ENCODE measurements at places on chromosomes 5 and 9.
A peak's percentile ranks its signal among the peaks of the same experiment; 100 is the strongest.

DNA sequence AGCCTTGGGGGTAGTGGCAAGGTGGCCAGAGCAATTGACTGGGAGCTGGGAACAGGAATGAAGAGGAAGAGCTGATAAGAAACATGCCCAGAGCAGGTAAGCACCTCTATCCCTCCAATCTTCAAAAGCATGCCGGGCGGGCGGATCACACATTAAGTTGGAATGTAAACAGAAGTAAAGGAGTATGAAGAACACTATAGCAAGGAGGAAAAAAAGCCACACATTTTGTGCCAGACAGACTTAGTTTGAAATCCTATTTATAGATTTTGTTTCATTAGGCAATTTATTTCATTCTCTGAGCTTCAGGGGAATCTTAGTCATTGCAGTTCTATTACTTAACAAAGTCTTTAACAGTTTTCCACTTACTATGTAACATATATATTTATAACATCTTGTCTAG lies 173.9 kb upstream of the TNC start:
- peak; percentile 14 for DNase-seq

DNA sequence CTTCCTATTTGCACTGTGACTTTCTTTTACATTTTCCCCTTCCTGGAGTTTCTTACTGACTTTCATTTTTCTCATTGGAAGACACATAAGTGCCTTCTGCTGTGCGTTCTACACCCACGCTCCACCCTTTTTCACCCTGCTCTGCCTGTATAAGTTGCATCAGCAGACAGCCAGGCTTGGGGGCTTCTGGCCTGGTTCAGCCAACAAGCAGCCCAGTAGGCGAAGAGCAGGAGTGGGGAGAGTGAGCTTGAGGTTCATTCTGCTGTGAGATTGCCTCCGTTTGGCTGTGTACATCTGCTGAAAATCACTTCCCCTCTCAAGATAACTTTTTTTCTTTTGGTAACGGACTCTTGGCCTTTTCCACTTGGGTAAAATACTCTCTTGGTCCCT lies 38.4 kb downstream of the RASGRF2 start:
- DNase-seq, result no peak

GRCh38 chr9:117704024-117704575 lies at the start of gene TLR4:
TLR4 (plus strand) TSS chr9:117704403; CDS start chr9:117704473, 70 bp downstream.
- DNase-seq, result peak; percentile 37

DNA sequence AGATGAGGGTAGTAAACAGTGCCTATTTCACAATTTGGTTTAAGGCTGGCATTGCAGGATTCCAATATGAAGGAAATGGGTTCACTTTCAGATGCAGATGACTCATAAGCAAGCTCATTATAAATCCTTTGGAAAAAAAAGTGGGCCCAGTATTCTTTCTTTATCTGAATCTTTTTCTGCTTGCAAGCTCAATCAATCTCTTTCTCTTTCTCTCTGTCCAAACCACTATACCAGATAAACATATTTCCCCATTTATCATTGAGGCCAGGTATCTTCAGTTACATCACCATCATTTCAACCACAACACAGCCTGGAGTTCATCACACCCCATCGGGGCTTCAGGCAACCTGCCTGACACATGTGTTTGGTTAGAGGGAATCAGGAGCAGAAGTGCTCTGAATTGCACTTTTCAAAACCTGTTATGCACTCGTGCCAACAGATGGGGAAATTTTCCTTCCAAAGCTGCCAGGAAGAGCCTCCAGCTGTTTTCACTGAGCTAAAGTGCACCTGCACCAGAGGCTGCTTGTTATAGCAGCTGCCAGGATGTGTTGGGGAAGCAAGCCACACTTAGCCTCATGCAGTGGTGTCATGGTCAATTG lies 30.0 kb upstream of the MAMDC2 start:
- DNase-seq, result no peak

DNA sequence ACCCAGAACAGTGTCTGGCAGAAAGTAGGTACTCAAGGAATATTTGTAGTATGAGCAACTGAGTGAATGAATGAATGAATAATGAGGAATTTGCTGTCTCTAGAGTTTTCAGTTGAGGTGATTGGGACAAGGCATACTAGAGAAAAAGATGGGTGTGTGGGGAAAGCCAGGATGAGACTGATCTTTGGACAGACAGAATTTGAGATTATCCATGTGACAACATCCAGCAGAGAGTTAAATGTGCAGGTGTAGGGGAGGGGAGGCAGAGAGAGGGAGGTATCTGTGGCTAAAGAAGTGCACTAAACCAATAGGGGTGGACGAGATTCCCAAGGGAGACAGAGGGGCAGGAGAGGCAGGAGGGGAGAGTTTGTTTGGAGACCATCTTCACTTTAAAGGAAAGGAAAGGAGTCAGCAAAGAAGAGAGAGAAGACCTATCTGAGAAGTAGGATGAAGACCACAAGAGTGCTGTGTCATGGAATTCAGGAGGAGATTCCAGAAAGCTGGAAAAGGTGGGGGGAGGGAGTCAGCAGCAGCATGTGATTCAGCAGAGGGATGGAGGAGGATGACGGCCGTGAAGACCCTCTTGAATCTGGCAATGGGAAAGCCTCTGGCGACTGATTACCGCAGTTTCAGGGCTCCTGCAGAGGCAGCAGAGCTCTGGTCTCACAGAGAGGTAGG lies 3.2 kb downstream of the CPLX2 start:
- DNase-seq, result no peak

Data from fibroblast of skin of scalp (primary cell).